Muscle of back (tissue), 13 donors: ENCODE measurements at places on chromosomes 11 and 22.

GRCh38 chr11:3129591-3130268, 35.4 kb downstream of the OSBPL5 start:
- no peak for DNase-seq

GRCh38 chr11:23778971-23779370, 717.9 kb upstream of the LUZP2 start:
- peak; percentile 20 for DNase-seq

GRCh38 chr22:46536537-46537224, 739 bp downstream of the CELSR1 start:
- DNase-seq = no peak

DNA sequence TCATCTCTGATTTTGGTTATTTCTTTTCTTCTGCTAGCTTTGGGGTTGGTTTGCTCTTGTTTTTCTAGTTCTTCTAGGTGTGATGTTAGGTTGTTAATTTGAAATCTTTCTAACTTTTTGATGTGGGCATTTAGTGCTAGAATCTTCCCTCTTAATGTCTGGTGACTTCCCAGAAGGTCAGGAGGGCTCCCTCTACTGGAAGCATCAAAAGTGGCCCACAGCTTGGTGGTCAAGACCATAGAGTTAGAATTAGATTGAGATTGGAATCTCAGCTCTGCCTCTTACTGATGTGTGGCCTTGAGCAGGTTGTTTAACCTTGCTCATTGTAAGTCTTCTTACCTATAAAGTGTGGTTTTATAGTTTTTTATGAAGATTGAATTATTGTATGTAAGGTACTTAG, 99.3 kb downstream of the FDX1 start:
- no peak for DNase-seq

DNA sequence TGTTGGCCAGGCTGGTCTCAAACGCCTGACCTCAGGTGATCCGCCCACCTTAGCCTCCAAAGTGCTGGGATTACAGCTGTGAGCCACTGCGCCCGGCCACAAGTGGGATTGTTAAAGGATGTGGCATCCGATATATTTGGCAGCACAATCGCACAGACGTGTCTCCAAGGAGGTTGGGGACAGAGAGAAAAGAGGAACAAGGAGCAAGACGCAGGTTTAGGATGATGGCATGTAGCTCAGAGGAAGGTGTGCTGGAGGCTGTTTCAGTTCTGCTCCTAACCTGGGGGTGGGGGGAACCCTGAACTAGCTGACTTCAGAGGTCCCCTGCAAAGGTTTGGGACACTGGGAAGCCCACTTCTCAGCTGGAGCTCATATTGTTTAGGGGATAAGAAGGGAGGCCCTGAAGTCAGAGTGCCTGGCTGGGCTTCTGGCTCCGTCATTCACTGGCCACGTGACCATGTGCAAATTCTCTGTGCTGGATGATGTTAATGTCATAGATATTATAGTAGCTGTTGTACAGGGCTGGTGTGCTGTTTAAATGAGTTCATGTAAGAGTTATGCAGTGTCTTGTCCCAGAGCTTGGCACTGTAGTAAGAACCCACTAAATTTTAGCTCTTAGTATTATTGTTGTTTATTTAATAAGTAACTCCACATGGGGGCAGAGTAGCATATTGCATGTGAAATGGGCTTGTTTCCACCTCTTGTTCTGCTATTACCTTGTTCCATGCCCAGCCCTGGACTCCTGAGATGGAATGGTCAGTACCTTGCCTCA, 129.7 kb downstream of the ST3GAL4 start:
- DNase-seq = peak; percentile 35

DNA sequence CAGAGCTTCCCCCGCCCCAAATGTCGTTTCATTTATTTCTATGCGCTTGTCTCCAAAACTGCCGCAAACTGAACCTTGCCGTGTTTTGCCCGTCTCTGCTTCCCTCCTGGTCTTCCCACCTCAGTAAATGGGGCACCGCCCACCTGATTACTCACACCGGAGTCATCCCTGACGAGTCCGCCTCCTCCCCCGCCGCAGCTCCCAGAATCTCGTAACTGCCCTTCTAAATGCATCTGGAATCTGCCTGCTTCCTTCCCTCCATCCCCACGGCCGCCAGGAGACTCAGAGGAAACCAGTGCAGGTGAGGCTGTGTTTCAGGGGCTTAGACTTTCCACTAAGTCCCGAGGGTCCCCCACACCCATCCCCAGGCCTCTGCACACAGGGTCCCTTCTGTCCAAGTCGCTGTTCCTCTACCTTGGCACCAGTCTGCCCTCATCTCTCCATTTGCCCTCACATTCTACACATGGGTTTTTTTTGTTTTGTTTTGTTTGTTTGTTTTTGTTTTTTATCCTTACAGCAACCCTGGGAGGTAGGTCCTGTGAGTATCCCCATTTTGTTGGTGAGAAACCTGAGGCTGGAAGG, 62.6 kb upstream of the PHF21B start:
- no peak for DNase-seq

DNA sequence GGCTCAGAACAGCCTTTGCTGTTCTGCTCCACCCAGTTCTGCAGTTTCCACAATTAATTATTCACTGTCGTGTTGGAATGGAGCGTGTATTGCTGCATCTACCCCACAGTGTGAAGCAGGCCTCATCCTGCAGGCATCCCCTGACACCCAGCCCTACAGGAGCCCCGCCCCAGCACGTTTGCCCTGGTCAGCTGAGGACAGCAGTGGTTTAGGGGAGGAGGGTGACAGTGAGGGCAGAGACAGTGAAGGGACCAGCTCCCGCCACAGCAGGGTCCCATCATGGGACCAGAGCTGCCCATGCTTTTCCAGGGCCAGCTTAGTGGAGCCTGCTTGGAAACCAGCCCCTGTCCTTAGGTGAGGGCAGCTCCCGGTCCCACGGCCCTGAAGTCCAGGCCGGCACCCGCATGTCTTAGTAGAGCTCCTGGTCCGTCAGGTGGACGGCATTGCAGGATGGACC, 273.0 kb downstream of the TBC1D22A start:
- no peak for DNase-seq

GRCh38 chr11:129023968-129024676, 81.5 kb upstream of the TP53AIP1 start:
- DNase-seq = no peak

GRCh38 chr11:11937433-11937832, 71.0 kb downstream of the DKK3 start:
- no peak for DNase-seq

- no peak for DNase-seq
Measured at GRCh38 chr11:43830928-43831440, 49.6 kb upstream of the ALKBH3 start.

DNA sequence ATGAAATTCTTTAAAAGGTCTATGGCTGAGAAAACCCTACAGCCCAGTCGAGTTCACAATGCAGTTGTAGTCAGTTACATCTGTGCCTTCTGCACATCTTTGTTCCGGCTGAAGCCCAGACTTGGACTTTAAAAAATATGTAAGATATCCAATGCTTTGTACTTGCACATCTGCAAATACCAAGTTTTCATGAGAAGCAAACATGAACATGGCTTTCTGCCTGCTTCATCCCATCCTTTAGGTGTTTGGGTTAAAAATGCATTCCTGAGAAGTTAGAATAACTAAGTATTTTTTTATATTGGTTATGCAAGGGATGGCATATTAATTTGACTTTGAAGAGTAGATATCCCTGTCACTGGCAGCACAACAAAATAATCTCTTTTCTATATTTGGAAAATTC, 528.4 kb downstream of the METTL15 start:
- DNase-seq = no peak

DNA sequence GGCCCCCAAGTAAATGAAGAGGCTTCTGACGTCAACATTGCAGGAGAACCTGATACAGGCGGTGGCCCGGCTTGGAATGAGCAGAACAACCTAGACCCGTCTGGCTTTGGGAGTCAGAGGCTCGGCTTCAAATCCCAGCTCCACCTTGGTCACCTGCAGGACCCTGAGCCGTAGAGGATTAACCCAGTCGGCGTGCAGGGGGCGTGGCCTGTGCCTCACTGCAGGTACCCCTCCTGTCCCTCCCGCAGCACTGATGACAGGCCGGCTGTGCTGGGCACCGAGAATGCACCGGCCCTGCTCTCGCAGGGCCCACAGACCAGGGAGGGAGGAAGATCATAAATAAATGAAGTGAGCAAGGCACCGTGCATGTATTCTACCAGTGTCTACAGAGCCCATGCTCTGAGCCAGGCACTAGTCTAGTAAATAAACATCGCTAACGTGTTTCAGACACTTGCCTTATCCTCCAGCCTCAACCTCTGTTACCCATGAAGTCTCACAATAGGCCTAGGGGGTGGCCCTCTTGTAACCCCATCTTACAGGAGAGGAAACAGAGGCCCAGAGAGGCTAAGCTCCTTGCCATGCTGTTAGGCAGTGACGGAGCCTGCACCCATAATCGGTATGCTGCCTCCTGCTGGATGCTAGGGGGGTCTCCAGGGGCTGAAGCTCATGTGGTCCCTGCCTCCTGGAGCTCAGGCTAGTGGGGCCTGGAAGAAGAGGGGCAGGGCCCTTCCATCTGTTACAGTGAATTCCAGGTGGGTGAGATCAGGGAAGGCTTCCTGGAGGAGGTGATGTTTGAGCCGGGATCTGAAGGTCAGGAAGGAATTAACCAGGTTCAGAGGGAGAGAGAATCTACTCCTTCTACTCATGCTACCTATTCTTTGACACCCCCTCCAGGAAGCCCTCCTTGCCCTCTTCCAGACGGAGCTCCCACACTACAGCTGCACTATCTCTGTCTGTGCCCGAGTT, 53.4 kb downstream of the RTL6 start:
- DNase-seq = no peak

- no peak for DNase-seq
Measured at GRCh38 chr11:44859528-44859925, 91.2 kb downstream of the TP53I11 start.

DNA sequence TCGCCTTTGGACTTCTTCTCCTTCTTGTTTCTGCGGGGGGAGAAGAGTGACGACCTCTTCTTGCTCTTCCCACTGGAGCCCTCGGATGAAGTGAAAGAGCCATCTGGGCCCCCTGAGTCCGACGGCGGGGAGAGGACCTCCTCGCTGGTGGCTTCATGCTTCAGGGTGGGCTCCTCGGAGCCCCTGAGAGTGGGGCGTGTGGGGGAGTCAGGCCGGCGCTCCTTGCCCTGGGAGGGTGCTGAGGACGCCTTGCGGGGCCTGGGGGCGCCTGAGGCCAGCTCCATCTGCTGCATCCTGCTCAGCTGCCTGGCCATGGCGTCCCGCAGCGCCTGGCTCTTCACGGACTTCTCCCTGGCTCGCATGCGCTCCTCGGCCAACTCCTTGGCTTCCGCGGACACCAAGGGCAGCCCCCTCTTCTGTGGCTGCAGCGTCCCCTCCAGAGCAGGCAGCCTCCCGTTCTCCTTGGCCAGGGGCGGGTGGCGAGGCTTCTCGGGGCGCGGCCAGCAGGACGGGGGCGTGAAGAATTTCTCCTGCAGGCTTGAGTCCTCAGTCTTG, 43.3 kb upstream of the BID start:
- DNase-seq = no peak

- DNase-seq = no peak
Measured at GRCh38 chr11:62922653-62923431, 1.7 kb upstream of the CHRM1 start.
